ENCODE measurements at places on chromosomes 5 and 9.

DNA sequence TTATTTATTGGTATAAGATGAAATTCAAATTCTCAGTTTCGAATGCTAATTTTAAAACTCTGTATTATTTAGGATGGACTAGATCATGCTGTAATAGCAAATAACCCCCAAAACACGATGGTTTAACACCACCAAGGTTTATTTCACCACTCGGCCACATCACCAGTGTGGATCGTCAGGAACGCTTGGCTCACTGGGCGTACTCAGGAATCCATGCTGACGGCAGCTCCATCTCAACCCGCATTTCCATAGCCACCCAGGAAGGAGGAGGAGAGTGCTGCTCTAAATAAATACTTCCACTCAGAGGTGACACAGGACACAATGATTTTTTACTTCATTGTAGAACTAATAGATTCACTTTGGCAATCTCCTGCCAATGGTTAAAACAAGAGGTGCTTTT, 347.4 kb downstream of the SH3GL2 start:
- DNase-seq, result no peak

DNA sequence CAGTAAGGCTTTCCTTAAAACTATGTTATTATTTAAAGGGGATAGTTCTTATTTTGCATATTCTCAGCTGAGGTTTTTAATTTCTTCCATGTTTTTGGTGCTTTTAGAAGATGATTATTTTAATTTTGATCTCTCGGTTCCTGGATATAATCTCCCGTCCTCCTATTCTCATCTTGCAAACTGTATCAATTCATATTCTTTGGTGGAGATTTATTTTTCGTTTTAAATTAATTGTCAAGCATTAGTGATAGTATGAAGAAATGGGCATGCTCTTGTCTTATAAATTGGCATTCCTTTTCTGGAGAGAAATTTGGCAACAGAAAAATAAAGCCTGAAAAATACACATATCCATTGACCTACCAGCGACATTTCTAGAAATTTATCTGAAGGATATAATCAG, 15.5 kb upstream of the GNAQ start:
- no peak for DNase-seq

GRCh38 chr9:75672478-75672877, 218.0 kb upstream of the PCSK5 start:
- DNase-seq, result no peak

DNA sequence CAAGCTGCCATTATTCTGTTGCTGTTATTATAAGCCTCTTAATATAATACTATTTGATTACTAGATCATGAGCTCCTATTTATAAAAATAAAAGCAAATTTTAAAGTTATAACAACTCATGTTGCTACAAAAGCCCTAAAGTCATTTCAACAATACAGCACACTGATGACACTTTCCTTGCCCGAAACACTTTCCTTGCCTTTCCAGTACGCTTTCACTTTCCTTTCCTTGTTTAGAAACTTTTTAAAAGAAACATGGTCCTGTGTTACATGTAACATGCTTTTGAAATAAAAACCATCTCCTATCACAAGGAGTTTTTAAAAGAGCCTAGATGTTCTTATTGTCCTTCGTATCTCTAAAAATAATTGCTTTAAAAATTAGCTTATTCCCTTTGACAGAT, 688.4 kb downstream of the PTPRD start:
- no peak for DNase-seq

DNA sequence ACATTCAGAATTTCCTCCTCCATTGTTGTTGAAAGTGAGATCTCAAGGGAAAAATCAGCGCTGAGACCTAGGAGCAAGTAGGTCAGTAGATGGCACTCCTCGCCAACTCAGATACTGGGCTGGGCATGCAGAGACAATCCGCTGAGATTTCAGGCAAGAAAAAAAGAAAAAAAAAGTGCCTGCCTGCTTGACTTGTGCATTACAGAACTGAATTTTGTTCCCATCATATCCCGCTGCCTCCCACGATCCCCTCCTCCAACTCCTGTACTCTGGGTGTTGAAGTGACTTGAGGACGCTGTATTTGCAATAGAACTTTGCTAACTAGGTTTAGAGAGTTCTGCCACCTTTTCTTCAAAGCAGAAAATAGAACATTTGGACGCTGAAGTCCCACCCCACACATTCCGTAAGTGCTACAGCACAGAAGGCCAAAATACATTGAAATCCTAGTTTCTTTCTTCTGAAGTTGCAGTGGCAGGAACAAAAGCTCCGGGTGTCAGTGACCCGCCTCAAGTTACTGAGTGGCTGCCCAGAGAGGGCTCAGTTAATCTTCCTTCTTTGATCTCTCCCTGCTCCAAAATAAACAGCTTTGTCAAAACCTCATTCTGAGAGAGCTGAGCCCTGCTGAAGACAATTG, 265.8 kb downstream of the MLLT3 start:
- peak; percentile 56 for DNase-seq

DNA sequence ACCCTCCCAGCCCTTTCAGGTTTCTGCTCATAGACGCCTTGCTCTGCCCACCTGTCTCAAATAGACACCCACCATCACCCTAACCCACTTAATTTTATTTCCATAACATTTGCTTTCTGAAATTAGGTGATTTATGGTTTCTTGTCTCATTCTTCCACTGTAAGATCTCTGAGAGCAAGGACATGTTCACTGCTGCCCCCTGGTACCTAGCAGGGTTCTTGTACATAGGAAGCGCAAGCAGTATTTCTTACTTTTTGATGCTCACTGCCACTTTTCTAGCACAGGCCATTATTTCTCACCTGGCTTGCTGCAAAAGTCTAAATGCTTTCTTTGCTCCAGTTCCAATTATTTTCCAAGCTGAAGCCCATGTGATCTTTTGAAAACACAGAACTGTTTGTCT, 16.8 kb downstream of the C9orf57 start:
- no peak for DNase-seq

DNA sequence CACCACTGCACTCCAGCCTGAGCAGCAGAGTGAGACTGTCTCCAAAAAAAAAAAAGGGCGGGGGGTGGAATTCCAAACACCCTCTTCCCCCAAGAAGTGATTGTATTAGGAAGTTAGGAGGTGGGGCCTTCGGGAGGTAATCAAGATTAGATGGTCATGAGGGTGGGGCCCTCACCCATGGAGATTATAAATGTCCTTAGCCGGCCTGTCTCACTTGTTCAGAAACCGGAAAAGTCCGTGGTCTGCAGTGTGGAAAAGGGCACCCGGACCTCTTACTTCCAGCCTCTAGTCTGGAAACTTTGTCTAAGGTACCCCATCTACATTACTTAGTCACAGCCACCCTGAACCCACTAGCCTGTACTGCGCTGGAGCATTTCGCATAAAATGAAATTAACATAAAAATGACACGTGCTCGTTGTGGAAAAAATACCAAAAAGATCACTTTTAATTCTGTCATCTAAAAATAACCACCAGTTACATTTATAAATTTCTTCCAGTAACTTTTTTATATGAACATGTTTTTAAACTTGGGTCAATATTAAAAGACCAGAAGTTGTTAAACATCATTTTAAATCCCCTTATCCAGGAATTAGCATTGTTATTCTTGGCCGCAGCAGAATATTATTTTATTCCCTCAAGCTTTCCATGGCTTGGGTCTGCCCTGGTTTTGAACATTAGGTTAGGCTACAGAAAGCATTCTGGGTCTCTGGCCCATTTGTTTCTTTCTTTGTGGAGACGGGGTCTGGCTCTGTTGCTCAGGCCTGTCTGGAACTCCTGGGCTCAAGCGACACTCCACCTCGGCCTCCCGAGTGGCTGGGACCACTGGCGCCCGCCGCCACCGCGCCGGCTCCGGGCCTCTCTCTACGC, 1.2 kb upstream of the CKS2 start:
- DNase-seq, result no peak

- no peak for DNase-seq
Measured at GRCh38 chr5:176405656-176406435, 10.5 kb downstream of the CLTB start.

DNA sequence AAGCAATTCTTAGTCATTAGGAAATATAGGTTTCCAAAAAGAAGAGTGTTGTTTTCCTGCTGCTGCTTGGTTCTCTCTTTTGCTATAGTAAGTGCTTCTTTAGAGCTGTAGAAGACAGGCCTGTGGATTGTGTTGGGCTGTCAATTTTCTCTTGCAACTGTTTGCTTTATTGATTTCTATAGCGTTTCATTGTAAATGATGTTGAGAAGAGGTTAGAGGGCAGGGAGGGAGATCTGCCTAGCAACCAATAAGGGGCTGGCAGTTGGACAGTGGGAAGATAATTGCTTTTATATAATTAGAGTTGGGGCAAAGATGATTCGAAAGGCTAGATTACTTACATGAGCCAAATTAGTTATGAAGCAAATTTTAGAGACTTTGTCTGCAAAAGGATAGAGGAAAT, 11.1 kb downstream of the UNC13B start:
- no peak for DNase-seq

GRCh38 chr9:133658442-133659431, 22.6 kb downstream of the DBH start:
- no peak for DNase-seq

GRCh38 chr9:69806627-69807026, 14.0 kb upstream of the CFAP95 start:
- DNase-seq, result no peak

DNA sequence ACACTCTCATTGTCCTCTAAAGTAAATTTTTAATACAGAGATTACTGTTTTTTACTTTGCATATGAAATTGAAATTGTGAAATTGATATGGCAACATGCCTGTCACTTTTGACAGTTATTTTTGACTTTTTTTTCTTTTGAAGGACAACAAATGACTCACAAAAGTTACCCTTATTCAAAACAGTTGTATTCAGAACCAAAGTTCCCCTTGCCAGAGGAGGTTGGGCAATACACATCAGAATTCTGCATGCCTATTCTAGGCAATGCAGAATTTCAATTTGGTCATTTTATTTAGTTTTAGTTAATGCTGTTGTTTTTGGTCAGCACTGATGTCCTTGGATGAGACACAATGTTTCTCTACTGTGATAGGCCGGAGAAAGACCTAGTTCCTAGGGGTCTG, 299.1 kb upstream of the PRR16 start:
- DNase-seq, result no peak

DNA sequence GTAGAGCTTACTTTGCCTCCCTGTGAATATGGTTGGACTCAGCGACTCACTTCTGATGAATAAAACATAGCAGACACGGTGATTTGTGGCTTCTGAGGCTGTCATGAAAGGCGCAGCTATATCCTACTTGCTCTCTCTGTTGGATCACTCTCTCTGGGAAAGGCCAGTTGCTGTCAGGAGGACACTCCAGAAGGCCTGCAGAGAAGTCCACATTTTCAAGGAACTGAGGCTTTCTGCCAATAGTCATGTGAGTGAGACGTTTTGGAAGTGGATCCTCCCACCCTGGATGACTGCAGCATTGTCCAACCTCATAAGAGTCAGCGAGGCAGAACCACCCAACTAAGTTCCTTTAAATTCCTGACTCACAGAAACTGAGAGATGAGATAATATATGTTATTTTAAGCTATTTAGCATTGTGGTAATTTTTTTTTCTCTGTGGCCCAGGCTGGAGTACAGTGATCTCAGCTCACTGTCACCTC, 156.0 kb upstream of the MAST4 start:
- DNase-seq, result no peak

GRCh38 chr9:34599546-34599945, 10.0 kb upstream of the CNTFR start:
- no peak for DNase-seq

GRCh38 chr9:134949681-134950385, 32.1 kb upstream of the FCN1 start:
- DNase-seq, result no peak

DNA sequence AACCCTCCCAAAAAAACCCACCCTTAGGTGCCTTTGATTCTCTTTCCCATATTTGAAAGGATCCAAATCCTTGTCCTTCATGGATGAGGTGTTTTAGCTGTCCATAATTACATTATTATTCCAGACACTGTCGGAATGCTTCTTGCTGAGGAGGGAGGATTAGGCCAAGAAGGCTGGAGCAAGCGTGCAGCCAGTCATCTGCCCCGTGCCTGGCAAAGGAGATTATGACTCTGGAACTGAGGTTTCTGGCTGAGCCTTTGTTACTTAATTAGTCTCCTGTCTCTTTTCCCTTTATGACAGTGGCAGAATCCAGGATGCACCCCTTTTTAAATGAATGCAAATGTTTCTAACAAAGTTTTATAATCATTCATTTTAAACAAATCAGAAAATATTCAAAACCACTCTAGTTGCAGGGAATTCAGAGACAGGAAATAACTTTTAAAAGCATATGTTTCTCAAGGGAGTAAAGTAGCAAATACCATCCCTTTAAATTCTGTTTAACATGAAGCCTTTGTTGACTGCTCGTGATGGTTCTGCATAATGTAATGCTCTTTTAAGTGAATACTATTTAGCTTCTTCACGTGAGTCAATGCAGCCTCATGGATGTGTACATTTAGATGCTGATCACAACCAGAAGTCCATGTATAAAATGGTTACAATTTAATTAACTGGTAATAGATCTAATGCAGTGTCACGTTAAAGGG, 69.8 kb downstream of the GALNT10 start:
- no peak for DNase-seq

DNA sequence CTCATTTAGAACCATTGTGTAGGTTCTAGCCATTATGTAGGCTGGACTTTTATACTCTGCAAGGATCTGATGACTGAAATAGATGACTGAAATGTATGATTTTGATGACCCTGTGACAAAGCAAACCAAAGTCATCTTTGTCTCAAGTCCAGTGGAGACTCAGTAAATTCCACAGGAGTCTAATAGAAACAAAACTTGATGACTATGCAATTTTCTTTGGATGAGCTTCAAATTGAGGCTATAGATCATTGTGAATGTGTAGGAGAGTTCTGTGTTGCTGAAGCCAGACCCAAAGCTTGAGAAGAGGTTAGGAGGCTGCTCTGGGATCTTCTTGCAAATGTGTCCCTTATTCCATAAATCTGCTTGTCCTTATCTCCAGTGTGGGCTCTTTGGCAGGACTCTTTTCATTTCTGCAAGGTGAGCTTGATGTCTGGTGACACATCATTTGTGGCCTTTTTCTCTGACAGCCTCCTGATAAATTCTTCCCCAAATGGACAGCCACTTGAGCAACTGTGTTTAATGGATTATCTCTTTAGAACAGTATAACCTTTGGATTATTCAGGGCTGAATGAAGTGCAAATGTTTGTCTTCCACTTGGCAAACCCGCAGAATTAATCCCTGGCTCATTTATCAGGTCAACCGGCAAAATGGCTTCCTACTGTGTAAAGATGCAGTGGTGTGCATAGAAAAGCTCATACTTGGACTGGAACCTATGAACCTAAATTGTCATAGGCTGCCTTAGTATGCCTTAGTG, 235.1 kb upstream of the ANKH start:
- no peak for DNase-seq

GRCh38 chr5:74641735-74642542, 1.4 kb upstream of the ENC1 start:
- no peak for DNase-seq

GRCh38 chr5:142819292-142819691, 49.1 kb downstream of the ARHGAP26 start:
- no peak for DNase-seq
